ENCODE measurements at places on chromosomes 5 and 9.

GRCh38 chr5:148033134-148033533 lies 30.6 kb upstream of the SPINK5 start:
- no peak for DNase-seq

- no peak for DNase-seq
Measured at GRCh38 chr9:13324988-13325387, 45.5 kb upstream of the MPDZ start.

- no peak for DNase-seq
Measured at GRCh38 chr9:36991516-36992134, 42.4 kb downstream of the PAX5 start.

DNA sequence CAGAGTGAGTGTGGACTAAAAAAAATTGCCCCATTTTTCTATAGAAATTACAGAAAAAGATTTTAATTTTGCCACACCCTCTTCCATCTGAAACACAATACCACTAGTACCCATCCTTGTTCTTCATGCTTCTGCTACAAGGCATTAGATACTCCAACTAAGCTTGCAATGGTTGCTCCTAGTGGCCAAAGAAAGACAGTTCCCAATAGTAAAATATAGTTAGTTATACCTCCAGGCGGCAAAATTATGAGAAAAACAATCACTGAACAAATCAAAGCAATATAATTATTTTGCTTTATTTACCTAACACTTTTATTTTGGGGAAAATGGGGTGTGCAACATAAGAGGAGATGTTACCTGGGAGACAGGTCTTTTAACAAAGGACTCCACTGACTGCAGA lies 101.2 kb downstream of the RAPGEF6 start:
- DNase-seq: no peak

GRCh38 chr5:61449804-61450492 lies 117.9 kb downstream of the ZSWIM6 start:
- DNase-seq: peak; percentile 92

GRCh38 chr5:54936201-54936600 lies 49.2 kb downstream of the ESM1 start:
- DNase-seq: no peak
